ENCODE measurements at places on chromosomes 7 and 10.
A peak's percentile ranks its signal among the peaks of the same experiment; 100 is the strongest.

DNA sequence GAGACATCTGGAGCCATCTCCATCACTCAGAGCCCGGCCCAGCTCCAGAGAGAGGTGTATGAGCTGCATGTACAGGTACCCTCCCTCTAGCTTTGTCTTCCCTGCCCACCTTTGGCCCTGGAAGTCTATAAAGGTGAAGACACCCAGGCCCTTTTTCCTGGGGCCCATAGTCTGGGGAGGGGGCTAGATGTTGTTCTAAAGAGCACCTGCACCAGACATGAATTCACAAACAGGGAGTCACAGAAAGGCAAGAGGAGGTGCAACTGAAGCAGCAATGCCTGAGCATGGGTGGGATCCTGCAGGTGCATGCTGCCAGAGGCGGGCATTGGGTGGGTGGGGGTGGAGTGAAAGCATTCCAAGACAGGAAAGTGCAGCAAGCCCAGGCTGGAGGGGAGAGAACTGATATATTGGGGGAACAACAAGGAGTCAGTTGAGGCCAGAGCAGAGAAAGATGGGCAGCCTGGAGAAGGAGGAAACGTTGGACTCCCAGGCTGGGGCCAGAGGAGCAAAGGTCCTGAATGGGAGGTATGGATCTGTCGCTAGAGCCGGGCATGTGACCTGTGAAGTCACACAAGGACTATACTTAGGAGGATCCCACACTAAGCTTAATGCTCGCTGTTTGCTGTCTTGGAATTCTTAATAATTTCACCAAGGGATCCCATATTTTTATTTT lies 11.7 kb downstream of the CDHR1 start:
- no peak for DNase-seq

DNA sequence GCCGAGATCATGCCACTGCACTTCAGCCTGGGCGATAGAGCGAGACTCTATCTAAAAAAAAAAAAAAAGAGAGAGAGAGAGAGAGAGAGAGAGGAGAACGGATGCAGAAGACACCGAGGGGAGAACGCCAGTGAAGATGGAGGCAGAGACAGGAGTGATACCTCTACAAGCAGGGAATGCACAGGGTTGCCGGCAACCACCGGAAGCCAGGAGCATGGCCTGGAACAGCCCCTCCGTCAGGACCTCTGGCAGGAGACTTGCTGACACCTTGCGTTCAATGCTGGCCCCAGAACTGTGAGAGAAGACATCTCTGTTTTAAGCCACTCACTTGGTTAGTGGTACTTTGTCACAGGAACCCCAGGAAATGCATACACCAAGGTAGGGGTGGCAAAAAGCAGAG lies 38.1 kb upstream of the DUSP5 start:
- no peak for DNase-seq

GRCh38 chr7:155322530-155322929 lies 24.9 kb downstream of the INSIG1 start:
- no peak for DNase-seq

GRCh38 chr10:49292565-49293207 lies 6.3 kb upstream of the C10orf71 start:
- DNase-seq: no peak

- DNase-seq: peak; percentile 64
Observed at GRCh38 chr7:105806592-105807447, 69.6 kb downstream of the ATXN7L1 start.

GRCh38 chr7:107372298-107372697 lies 97.6 kb upstream of the GPR22 start:
- no peak for DNase-seq

GRCh38 chr7:156017916-156018700 lies 205.8 kb upstream of the SHH start:
- no peak for DNase-seq

DNA sequence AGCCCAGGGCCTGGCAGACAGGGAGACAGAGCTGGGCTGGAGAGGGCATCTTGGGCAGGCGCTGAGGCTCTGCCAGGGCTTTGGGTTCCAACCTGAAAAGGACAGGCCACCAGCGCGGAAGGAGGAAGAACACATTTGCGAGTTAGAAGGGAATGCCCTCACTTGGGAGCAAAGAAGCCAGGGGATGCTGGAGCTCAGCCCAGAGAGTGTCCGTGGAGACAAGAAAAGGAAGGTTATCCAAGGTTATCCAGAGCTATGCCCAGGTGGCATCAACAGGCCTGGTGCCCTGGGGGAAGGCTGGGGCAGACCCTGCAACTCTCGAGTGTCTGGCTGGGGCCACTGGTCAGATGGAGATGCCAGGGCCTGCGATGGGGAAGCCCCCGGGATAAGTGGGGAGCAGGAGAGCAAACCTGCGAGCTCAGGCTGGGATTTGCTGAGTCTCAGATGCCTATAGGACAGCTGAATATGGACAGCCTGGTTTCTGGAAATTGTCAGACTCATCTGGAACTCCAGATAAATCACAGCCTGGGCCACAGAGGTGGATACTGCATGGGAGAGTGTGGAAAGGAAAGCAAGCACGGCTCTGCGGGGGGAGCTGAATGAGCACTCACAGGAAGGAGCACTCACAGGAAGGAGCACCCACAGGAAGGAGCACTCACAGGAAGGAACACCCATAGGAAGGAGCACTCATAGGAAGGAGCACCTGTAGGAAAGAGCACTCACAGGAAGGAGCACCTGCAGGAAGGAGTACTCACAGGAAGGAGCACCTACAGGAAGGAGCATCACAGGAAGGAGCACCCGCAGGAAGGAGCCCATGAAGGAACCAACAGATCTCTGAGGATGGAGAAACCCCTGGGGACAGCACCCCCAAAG lies 152.1 kb downstream of the ADAM12 start:
- no peak for DNase-seq

DNA sequence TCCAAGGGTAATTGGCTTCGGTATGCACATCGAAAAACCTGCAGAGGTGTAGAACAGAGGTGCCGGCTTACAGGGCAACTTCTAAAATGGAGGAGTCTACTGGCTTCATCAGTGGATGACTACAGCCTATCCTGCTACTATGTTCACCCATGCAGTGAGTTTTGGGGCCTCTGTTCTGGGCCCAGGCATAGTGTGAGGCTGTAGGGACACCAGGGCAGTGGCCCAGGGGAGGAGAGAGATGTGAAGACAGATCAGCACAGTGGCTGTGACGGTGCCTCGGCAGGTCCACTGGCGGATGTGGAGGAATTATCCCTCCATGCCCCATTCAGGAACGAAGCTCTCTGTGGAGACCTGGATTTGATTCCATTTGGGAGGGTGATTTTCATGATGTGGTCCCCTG lies 235.3 kb upstream of the MKI67 start:
- DNase-seq: no peak

- DNase-seq: no peak
Observed at GRCh38 chr7:155386608-155387007, 71.3 kb upstream of the EN2 start.

DNA sequence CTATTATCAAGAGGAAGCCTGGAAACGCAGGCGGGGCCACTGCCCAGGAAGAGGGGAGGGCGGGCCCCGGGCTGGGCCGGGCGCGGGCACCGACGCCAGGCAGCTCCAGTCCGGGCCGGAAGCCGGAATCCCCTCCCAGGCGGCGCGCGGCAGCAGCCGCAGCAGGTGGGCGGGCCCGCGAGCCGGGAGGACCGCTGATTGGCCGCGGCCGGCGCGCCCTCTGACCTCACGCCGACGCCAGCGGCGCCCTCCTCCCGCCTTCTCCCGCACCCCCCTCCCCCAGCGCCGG lies 438 bp downstream of the BCL7B start:
- peak; percentile 99 for DNase-seq

- no peak for DNase-seq
Observed at GRCh38 chr10:54607983-54608382, 193.0 kb downstream of the PCDH15 start.

GRCh38 chr10:124497196-124497881 lies 35.7 kb downstream of the LHPP start:
- no peak for DNase-seq

GRCh38 chr7:140390466-140391190 lies 7.7 kb downstream of the SLC37A3 start:
- peak; percentile 40 for DNase-seq

GRCh38 chr7:121831351-121831750 lies 41.6 kb upstream of the PTPRZ1 start:
- DNase-seq: no peak

GRCh38 chr10:58797356-58797755 lies 284.7 kb downstream of the BICC1 start:
- DNase-seq: no peak

GRCh38 chr7:46152696-46153095 lies 231.6 kb upstream of the IGFBP3 start:
- DNase-seq: no peak

All from GM20000 (cell line).